ENCODE measurements at places on chromosomes 7 and 10. TPM values are rescaled to one million over a fixed set of nuclear protein-coding genes. Genes with fewer than 3 reads are reported as not detected.

The MGAM2 gene
- total RNA-seq = not detected

DNA sequence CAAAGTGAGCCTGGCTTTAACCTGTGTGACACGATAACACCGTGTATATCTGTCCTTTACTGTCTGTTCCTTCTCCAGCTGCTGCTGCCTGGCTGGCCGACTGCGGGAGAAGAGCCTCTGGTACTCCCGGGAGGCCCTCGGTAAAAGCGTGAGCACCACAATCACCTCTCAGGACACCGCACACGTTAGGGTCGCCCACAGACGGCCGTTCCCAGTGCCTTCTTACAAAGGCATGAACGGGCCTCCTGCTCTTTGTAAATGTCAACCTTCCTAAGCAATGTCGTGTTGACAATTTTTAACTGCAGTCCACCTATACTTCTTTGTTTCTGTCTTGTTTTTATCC lies 177.6 kb downstream of the DIP2C start:
- no peak for DNase-seq

DNA sequence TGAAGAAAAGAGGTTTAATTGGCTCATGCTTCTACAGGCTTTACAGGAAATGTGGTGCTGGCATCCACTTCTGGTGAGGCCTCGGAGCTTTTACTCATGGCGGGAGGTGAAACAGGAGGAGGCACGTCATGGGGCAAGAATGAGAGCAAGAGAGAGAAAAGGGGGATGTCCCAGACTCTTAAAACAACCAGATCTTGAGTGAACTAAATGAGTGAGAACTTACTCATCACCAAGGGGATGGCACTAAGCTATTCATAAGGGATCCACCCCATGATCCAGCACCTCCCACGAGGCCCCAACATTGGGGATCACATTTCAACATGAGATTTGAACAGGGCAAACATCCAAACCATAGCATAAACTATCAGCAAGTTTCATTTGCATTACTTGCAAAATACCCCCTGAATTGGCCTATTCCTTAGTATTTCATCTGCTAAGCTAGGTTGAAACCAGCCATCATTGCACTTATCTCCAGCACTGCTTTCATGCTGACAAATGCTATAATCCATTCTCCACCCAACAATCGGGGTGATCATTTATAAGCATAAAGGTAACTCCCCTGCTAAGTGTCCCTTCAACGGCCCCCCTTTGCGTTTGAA lies 179.0 kb downstream of the NOC3L start:
- peak; percentile 94 for DNase-seq

- no peak for DNase-seq
Observed at GRCh38 chr7:80530136-80530535, 18.3 kb upstream of the GNAT3 start.
